Activated CD8-positive, alpha-beta memory T cell treated with anti-CD3 and anti-CD28 coated beads for 4 hours (primary cell): ENCODE measurements at places on chromosomes 7 and 10.

DNA sequence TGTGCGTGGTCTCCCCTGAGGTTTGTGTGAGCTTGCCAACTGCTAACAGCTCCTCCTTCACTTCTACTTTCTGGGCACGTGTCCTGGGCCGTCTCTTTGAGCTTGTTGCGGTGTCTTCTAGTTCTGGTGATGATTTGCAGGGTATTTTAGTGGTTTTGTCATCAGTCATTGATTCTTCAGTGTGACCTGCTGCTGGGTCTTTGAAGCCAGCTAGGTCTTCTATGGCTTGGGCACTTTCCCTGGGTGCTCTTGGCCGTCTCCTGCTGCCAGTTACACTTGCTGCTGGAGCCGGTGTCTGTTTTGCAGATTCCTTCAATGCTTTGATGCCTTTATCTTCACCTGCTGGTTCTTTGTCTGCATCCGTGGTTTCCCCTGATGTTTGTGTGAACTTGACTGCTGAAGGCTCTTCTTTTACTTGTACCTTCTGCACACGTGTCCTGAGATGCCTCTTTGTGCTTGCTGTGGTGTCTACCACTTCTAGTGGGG lies 23.0 kb downstream of the MKI67 start:
- DNase-seq, result no peak

- DNase-seq, result no peak
Measured at GRCh38 chr10:131546086-131546810, 234.7 kb upstream of the TCERG1L start.

DNA sequence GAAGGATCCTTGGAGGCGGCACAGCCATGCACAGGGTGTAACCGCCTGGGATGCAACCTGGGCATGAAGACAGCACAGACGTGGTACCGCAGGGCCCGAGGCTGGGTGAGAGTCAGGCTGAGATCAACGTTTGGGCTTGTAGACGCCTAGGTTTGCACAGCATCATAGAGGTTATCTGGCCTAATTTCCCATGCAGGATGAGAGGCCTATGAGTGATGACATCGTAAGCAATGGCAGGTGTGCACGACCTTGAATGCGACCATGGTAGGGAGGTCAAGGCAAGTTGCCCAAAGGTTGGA lies 7.5 kb downstream of the CALML3 start:
- DNase-seq, result no peak

DNA sequence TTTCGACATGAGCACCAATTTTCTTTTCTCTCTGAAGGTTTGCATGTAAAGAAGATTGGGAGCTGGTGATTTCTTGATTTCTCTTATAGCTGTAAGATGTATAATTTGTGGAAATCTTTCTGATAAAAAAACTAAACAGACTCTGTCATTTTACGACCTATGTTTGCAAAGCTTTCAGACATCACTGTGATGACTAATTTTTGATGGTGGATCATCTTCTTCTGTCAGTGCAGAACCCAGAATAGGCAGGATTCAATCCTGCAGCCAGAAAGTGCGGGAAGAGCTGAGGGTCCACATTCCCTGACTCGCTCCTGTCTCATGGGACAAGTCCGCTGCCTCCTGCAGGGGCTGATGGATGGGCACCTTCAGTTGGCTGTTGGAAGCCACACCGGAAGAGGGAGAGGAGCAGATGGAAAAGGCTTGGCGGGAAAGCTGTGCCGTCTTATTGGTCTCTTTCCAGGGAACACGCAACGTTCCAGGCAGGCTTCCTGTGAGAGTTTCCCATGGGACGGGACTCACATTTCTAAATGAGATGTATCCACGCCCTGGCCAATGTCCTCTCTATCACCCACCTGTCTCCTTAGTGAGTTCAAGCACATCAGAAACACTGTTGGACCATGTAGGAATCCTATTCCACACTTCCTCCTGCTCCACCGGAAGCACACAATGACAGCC lies 186.9 kb downstream of the PRPF18 start:
- DNase-seq, result no peak

GRCh38 chr10:60827791-60828488 lies 49.7 kb downstream of the CDK1 start:
- no peak for DNase-seq

GRCh38 chr10:117439243-117439912 lies 64.1 kb upstream of the PDZD8 start:
- no peak for DNase-seq

DNA sequence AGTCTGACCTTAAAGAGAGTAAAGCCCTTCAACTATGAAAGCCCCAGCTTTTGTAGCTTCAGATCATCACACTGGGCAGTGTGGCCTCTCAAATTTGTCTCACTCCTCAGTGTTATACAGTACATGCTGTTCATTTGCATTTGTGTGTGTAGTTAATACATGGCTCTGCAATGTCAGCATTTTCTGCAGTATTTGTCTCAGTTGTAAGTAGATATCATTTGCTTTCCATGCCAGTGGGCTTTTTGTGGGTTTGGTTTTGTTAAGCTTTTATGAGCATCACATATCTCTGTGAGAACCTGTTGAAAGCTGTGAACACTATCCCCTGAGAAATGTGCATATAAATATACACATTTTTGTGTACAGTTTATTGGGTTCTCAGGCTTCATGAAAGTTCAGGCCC lies 57.0 kb downstream of the ZNF277 start:
- no peak for DNase-seq

DNA sequence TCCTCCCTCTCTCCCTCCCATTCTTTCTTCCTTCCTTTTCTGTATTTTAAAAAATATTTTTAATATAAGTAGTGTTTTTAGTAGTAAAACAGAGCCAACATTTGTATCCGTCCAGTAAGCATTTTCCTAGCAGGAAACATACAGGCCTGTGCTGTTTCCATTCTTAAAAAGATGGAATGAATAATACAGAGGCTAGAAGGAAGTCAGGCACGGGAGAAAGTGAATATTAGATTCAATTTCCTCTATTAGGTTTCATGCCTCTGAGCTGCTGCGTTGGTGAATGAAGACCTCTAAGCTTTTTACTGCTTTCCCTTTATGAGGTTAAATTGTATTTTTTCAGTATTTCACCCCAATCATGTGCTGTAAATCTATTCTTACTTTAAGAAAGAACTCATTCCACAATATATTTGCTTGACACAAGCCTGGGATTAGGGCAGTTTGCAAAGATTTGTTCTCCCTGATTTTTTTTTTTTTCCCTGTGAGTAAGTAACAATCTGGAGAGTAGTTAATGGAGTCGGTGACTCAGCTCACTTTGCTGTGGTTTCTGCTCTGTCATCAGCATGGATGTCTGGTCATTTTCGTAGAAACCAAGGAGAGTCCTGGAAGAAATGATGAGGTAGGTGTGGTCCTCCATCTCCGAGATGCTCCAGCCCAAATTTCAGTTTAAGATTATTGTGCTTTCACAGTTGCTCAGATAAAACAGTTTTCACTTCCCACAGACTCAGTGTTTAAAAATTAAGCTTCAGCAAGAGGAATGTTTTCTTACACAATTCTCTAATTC lies 76.1 kb upstream of the PITRM1 start:
- DNase-seq, result no peak

- DNase-seq, result no peak
Measured at GRCh38 chr10:128087146-128087883, 38.9 kb downstream of the MKI67 start.

DNA sequence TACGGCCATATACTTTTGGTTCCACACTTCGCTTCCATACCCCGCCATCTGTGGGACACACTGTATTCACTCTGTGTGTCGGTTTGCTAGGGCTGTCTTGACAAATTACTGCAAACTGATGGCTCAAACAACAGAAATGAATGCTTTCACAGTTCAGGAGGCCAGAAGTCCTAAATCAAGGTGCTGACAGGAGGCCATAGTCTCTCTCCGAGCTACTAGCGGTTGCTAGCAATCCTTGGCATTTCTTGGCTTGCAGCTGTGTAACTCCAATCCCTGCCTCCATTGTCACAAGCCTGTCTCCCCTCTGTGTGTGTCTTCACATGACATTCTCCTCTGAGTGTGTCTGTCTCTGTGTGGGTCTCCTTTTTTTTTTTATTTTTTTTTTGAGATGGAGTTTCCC lies 28.9 kb upstream of the BMPR1A start:
- DNase-seq, result no peak

DNA sequence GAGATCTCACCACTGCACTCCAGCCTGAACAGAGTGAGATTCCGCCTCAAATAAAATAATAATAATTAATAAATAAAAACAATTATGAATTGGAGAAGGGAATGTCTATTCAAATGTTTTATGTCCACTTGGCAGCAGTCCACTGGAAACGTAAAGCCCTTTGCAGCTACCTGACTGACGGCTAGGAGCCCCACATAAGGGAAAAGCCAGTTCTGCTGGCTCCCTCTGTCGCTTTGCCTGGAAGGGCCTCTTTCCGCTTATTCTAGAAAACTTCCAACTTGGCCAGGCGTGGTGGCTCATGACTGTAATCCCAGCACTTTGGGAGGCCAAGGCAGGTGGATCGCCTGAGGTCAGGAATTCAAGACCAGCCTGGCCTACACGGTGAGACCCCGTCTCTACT lies 6.1 kb upstream of the TNS3 start:
- DNase-seq, result no peak

- no peak for DNase-seq
Measured at GRCh38 chr7:93407239-93407638, 167.3 kb downstream of the CALCR start.

DNA sequence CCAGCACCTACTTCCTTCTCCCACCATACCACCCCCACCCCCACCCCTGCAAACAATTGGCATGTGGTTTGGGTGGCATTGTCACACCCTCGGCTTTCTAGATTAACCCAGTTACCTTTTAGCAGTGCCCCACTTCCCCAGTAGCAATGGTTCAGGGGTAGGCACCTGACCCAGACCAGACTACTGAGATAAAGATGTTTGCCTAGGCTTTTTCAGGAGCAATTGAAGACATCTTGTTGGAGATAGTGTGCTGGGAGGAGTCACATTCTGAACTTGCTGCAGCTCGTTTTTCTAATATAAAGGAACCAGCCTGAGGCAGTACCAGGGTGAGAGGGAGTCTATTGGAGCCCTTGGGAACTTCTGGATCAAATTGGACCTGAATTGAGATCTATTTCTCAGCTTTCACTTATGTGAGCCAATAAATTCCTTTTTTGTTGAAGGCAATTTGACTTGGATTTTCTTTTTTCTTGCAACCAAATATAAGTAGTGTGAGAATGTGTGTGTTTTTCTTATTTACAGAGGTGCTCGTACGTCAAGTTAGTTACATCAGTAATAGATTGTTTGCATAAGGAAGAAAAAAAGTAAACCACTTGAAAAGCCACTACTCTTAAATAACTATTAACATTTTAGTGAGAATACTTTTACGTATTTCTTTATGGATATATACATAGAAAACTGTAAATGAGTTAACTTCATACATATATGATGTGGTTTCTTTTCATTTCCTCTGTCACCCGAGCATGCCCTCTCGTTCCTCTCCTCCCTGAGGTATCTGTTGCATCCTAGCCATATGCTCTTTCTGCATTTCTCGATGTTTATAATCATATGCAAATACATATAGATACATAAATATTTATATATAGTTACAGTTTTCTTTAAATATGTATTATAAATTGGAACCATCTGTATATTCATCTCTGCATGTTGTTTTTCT lies 38.0 kb downstream of the RAB18 start:
- DNase-seq, result peak; percentile 6

GRCh38 chr7:49980465-49980864 lies 112.6 kb downstream of the ZPBP start:
- no peak for DNase-seq

DNA sequence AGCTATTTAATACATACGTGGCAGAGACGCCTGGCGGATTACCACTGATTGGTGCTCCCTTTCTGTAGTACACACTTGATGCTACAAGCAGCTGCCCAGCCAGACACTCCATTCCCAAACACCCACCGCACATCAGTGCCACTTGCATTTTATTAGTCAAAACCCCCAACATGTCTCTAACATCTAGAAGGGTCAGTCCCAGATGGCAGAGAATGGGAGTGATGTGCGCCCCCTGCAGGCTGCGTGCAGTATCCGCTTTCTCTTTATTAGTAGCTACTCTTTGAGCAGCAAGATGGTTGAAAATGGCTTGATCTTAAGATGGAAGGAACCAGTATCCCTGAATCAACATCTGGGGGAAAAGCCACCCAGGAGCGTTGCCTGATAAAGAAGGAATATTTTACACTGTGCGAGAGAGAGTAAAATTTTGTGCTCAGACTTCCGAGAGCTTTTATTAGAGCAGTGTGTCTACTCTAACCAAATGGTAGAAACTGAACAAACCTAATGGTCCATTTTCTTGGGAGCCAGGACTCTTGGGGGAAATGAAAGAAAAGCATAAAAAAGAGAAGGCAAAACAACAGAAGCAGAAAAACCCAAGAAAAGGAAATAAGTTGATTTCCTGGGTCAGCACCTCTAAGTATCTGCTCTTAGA lies 78.3 kb downstream of the ST8SIA6 start:
- no peak for DNase-seq

GRCh38 chr10:96511044-96511945 lies 2.4 kb downstream of the TLL2 start:
- DNase-seq, result no peak

GRCh38 chr7:74306730-74307469 lies 17.7 kb downstream of the CLIP2 start:
- DNase-seq, result no peak

GRCh38 chr7:92608380-92609322 lies 18.5 kb upstream of the FAM133B start:
- DNase-seq, result no peak

DNA sequence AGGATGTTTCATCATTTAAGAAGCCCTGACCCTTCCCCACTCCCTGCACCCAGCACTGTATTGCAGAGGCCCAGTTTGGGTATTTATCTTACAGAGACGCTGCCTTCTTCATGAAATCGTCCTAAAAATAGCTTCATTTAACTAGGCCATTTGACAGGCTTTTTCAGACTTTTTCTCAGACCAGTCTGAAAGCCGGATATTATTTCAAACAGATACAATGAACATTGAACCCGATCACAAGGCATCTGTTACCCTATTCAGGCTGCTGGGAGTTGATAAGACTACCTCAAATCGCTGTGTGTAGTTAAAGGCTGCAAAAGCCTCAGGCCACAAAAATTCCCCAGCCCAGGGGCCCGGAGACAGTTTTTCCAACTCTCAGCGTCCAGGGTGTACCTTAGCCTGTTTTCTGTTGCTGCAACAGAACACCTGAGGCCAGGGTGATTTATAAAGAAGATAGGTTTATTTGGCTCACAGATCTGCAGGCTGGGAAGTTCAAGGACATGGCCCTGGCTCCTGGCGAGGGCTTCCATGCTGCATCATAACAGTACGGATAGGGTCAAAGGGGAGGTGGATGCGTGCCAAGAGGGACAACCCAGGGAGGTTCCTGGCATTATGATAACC lies 130.7 kb upstream of the SH2B2 start:
- DNase-seq, result no peak

- DNase-seq, result no peak
Measured at GRCh38 chr7:19020062-19020461, 97.4 kb downstream of the TWIST1 start.

GRCh38 chr7:70353330-70353945 lies 755.2 kb downstream of the AUTS2 start:
- no peak for DNase-seq

GRCh38 chr10:85858776-85859515 lies 507.6 kb downstream of the GRID1 start:
- DNase-seq, result no peak

- DNase-seq, result no peak
Measured at GRCh38 chr7:37449621-37450020, 957 bp upstream of the ELMO1 start.

GRCh38 chr7:13067036-13067435 lies 379.6 kb downstream of the ARL4A start:
- no peak for DNase-seq

GRCh38 chr10:93867525-93867924 lies 26.3 kb upstream of the SLC35G1 start:
- no peak for DNase-seq
